Left hindlimb (tissue), 1 donor: ENCODE measurements at places on chromosomes 3 and 15.

- DNase-seq: no peak
Measured at GRCh38 chr15:51403946-51404695, 62.7 kb downstream of the GLDN start.

DNA sequence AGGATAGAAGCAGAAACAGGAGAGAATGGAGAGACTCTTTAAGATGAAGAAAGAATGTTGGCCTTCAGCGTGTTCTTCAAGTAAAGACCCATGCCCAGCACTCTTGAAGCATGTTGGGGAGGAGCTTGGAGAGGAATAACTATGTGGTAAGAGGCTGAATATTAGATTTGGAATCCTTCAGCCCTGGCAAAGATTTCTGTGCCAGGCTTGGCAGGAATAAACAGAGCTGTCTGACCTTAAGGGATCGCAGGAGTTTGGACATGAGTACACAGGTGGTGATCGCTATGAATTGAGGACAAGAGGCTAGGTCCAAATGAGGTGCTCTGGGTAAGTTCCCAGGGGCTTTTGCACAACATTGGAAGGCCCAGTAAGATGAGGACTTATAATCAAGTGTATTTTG is 132.6 kb upstream of the TBL1XR1 start:
- DNase-seq: no peak

DNA sequence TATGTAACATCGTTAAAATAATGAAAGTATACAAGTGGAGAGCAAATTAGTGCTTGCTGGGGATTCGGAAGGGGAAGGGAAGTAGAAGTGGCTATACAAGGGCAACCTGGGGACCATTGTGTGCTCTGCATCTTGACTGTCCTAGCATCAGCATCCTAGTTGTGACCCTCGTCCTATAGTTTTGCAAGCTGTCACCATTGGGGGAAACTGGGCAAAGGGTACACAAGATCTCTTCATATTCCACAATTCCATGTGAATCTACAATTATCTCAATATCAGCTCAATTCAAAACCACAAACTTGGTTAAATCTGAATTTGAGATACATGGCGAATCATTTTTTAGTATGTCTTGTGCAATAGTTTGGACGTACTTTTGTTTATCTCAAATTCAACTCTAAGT is 30.9 kb downstream of the WNT7A start:
- DNase-seq: no peak

- no peak for DNase-seq
Measured at GRCh38 chr3:30658328-30659052, 52.1 kb downstream of the TGFBR2 start.

- DNase-seq: no peak
Measured at GRCh38 chr3:160008961-160009360, 20.3 kb downstream of the IL12A start.

DNA sequence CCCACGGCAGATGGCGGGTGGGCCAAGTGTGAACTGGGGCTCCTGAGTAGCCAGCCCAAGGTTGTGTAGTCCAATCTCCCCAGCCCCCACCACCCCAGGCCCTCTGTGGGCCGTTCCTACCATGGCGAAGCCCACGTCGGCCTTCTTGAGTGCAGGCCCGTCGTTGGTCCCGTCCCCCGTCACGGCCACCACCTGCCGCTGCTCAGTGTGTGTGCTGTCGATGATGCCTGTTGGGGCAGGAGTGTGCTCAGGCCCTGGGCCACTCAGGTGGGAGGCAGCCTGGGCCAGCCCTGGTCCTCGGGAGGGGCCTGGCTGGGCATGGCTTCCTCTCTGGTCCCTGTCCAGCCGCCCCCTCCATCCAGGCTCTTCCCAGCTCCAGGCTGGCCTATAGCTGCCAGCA is 25.0 kb upstream of the SEC13 start:
- DNase-seq: no peak

DNA sequence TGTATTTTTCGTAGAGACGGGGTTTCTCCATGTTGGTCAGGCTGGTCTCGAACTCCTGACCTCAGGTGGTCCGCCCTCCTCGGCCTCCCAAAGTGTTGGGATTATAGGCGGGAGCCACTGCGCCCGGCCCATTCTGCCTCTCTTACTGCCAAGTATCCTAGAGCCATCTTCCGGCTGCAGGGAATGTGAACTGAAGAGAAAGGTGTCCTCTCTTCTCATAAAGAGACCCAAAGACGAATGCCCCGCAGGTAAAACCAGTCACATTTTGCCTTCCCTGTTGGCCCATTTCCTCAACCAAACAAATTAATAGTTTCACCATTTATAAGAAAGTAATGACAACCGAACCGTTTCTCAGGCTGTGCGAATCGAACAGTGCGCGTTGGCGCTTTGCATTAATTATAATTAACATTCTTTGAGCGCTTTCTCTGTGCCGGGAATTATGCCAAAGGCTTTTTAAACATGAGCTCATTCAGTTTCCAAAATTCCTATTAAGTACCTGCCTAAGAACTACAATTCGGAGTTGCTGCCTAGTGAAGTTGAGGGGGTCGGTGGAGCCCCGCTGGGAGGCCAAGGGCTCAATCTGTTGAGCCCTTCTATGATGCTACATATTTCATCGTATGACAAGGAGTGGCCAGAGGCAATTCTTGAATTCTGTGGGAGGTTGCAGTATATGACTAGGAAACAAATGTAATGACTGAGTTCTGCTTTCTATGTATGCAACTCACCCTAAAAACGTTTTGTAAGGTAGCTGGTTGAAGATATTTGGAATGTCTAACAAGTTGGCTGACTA is 819 bp upstream of the RPL24 start:
- DNase-seq: no peak

DNA sequence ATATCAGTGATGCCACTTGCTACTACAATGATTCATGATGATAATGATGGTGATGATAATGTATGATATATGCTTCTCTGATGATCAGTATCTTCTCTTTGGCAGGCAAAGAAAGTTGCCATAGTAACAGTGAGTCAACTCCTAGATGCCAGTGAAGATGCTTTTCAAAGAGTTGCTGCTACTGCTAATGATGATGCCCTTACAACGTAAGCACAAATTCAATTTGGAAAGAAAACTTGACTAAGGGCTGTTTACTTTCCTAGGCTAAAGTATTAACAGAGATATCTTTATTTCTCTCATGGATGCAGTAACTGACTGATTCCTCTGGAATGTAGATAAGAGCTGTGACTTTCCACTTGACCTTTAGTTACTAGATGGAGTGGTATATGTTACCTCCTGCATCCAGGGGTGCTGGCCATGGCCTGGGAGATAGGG is 27.8 kb downstream of the ADGRG7 start:
- no peak for DNase-seq

- no peak for DNase-seq
Measured at GRCh38 chr3:46860017-46860809, 3.0 kb downstream of the MYL3 start.
